GM23338 (cell line): ENCODE measurements at places on chromosomes 2 and 18. TPM values are rescaled to one million over a fixed set of nuclear protein-coding genes. Genes with fewer than 3 reads are reported as not detected.
A peak's percentile ranks its signal among the peaks of the same experiment; 100 is the strongest.

DNA sequence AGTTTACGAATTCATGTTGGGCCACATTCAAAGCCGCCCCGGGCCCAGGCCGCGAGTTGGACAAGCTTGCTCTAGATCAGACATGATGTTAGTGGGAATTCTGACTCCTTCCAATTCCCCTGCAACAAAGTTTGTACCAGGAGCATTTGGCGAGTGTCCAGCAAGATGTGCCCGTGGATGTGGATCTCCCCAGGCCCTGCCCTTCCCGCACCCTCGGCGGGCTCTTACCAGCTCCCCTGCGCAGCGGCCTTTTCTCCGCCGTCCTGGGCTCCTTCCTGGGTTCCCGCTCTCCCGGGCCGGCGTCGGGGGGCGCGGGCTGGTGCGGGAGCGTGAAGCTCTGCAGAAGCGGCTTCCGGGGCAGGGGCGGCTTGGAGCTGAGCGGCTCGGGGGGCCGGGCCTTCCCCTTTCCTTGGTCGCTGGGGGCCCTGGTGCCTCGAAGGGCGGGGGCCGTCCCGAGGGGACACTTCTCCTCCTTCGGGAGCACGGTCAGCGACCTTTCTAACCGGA lies 90.8 kb upstream of the MGAT4A start:
- DNase-seq, result no peak

DNA sequence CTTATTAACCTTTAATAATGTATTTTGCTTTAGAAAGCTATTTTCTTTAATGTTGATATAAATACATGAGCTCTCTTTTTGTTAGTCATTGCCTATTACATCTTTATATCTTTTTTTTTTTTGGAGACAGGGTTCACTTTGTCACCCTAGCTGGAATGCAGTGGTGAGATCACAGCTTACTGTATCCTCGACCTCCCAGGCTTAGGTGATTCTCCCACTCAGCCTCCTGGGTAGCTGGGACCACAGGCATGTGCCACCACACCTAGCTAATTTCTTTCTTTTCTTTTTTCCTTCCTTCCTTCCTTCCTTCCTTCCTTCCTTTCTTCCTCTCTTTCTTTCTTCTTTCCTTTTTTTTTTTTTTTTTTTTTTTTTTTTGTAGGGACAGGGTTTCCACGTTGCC lies 15.4 kb downstream of the NAB1 start:
- DNase-seq, result no peak

GRCh38 chr2:238267341-238267710 lies 21.1 kb downstream of the PER2 start:
- DNase-seq, result no peak

DNA sequence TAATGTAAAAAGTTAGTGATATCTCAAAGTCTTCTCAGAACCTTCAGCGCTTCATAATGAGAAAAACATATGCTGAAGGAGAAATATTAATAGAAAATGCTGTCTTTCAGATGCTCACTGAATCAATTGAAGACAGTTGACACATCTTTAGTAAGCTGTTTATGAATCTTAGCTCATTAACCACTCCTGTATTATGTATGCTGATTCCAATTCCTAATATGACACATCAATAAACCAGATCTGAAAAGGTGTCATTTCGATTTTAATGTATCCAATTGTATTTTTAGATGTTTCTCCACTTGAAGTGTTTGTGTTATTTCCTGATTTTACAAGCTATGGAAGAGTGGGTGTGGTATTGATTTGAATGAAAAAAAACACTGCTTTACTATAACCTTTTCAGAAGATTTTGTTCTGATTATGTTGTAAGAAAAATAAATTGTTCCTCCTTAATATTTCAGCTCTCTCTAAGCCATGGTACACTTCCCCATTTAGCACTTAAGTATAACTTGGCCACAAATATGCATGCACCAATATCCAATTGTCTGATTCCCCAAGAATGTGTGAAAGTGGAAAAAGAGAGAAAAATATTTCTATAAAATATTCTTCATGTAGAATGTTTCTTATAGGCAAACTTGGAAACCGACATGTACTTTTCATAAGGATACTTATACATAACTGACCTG lies 569.8 kb downstream of the ARHGAP15 start:
- DNase-seq, result no peak

GRCh38 chr18:49560624-49561288 lies 1.1 kb upstream of the LIPG start:
- peak; percentile 66 for DNase-seq

DNA sequence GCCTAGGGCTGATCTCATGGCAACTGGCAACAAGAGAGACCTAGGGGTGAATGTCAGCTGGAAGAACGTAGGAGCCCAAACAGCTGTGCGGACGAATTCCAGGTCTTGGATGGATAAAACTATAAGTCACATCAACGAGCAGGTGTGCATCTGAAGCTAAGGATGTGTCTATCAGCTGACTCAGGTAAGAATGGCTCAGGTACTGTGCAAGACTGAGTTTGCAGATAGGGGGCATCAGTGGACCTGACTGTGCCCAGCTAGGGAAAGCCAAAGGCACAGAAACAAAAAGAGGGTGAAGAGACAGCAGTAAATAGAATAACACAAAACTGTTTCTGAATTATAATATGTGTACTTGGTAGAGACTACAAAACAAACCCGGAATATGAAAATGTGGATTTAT lies 357.3 kb downstream of the ZEB2 start:
- DNase-seq, result peak; percentile 77

GRCh38 chr2:149827585-149828126 lies 240.1 kb upstream of the MMADHC start:
- DNase-seq, result no peak

- DNase-seq, result no peak
These were observed 44.0 kb upstream of the MAP4K4 start for GRCh38 chr2:101653469-101653868.

GRCh38 chr2:28320371-28320770 lies 72.3 kb upstream of the FOSL2 start:
- DNase-seq, result no peak

DNA sequence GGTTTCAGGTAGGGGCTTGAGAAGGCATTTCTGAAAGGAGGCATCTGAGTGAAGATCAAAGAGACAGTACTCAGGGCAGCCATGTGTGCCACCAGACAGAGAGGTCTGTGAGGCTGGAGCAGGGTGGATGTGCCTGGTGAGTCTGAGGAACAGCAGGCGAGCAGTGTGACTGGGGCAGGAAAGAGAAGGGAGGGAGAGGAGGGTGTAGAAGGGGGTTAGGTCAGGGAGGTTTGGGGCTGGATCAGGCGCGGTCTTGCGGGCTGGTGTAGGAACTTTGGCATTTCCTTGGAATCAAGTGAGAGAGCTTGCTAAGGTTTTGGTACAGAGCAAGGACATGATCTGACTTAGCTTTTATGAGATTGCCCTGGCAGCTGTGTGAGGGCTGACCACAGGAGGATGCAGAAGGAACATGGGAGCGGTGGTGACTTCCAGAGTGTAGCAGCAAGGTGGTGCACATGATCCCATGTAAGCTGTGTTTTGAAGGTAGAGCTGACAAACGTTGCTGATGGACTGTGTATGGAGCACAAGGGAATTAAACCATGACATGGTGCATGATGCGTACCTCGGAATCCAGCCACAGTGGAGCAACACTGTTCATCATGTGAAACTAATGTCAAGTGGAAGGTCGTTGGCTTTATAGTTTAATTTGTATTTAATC lies 13.9 kb downstream of the RAB31 start:
- DNase-seq, result no peak

GRCh38 chr18:45856531-45856930 lies 31.1 kb downstream of the SIGLEC15 start:
- no peak for DNase-seq

DNA sequence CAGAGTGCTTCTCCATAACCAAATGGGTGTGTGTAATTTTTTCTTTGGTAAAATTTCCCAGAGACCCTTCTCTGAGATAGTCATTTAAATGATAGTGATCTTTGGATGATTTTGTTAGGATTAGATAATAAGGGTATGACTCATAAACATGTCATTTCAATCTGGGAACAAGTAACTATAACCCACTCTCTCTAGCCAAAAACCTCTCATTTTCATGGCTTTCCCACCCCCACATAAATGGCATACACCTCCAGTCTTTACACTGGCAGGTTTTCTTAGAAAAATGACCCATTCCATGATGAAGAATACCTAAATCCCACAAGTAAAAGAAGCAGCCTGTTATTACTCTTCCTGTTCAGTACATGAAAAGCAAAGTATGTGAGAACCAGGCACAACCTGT lies 572.0 kb upstream of the ZEB2 start:
- no peak for DNase-seq

DNA sequence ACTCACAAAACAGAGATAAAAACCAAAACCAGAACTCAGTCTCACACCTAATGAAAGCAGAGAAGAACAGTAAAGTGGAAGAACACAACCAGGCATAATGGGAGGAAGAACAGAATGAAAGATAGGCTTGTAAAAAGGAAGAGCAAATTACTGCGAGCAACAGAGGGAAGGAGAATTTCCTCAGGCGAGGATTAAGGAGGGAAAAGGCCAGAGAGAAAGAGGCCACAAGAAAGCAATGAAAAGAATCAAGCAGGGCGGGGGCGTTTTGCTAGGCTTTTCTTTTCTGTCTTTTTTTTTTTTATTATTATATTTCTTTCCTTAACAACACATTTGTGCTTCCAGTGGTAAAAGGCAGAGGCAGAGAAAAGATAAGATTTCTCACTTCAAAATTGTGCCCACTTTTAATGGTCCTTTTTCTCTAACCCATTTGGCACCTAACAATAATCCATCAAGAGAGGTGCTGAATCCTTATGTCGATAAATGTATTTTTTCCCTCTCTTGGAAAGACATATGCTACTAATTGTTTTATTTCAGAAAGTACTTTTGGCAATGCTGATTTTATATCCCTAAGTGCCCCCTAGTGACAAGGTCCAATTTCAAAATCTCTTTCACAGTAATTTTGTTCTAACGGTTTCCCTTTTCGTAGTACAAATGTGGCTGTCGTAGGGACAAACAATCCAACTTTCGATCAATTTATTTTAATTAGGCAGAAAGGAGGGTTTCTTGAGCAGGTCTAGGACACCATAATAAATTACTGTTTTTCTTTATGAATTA lies 138.7 kb upstream of the AQP4 start:
- peak; percentile 28 for DNase-seq

- no peak for DNase-seq
These were observed 111.6 kb downstream of the LAMA3 start for GRCh38 chr18:23800902-23801301.

DNA sequence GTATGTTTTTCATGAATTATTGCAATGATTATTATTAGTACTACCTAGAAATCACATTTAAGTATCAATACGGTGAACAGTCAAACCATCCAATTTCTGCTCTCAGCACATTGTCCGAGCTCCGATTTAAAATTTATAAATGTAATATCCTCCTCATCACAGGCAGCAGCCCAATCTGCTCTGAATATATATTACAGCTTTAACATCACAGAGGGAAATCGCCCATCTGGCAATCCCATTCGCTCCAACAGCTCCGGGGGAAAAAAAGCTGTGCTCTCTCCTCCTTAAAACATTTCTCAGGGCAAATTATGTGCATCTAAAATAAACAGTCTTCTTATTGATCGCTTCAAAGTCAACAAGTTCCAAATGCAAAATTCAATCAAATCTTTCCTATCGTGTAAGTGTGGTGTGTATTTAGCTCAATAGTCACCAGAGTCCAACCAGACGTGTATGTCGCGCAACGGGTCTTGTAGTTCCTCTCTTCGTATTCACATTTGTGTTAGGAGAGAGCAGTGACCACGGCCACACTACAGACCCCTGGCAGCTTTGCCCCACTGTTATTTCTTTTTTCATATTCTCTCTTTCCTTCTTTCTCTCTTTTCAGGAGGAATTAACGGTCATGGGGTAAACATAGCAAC lies 2.4 kb downstream of the FIGN start:
- no peak for DNase-seq

DNA sequence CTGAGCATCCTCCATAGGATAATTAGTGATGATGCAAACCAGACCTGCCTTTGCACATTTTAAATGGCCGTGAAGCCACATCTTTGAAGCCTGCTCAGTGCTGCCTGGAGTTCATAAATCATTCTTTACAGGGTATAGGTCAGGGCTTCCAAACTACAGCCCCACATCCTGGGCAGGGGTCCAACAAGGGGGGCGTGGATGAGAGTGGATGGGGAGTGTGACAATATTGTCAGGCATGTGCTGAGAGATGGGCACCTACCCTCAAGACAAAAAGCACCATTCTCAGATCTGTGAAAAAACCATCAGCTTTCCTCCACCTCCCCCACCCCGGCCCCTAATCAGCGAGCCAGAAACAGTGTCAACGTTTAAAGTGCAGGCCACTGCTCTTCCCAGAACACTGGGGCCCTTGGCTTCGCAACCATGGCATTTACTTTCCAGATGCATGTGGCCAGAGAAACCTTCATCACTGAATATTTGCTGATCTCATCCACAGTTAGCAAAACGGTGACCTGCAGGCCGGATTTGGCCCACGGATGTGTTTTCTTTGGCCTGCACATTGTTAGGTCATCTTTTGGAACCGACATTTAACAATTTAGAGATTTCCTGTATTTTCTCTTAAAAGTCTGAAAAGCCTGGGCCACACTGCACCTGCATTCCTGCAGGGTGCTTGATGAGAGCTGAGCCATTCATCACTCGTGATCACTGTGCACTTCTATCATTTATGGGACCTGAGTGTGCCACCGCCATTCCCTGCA lies 130.7 kb downstream of the ANKRD44 start:
- no peak for DNase-seq

DNA sequence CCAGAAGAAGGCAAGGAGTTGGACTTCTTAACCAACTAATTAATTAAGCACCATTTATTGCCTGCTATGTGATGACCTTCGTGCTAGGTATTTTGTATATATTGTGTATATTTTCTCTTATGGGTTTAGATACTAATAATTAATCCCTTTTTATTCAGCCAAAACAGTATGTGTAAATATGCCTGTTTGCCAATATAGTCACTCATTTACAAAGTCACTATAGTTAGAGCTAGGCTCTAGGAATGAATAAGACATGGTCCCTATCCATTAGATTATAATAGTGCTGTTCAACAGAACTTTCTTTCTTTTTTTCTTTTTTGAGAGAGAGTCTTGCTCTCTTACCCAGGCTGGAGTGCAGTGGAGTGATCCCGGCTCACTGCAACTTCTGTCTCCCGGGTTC lies 51.4 kb downstream of the GREB1L start:
- DNase-seq, result no peak

DNA sequence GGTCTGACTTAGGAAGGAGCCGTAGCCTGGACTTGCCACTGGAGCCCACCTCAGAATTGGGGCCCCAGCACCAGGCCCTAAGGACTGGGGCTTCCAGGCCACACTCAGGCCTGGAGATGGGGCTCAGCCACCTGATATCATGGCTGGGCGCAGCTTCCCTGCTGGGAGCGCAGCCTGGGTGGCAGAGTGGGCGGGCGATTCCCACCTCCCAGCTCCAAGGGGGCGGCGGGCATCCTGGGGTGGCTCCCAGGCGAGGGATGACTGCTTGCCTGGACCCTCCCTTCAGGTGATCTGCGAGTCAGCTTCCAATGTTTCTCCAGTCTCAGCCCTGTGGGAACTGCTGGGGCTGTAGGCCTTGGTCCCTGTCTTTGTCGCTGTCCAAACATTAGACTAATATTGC lies 20.1 kb downstream of the GPR35 start:
- no peak for DNase-seq

The SLC25A52 gene
- total RNA-seq, result not detected in 2 replicates

The HOXD13 gene
- 0.47 TPM in 1 of 2 replicates, not detected in the other for total RNA-seq

The PPP4R1 gene
- total RNA-seq, result 79.4 and 91.9 TPM in 2 replicates

The SOX11 gene
- total RNA-seq, result 26.3 and 26.5 TPM in 2 replicates

The GPD2 gene
- total RNA-seq, result 67.4 and 83.2 TPM in 2 replicates

The TMEM178A gene
- total RNA-seq, result 12.3 and 17.4 TPM in 2 replicates

The ACVR1 gene
- 20.0 and 21.5 TPM in 2 replicates for total RNA-seq

The SP140 gene
- total RNA-seq, result 0.24 and 0.39 TPM in 2 replicates

The NEMP2 gene
- total RNA-seq, result 4.0 and 7.0 TPM in 2 replicates

The EVX2 gene
- total RNA-seq, result 0.03 and 0.04 TPM in 2 replicates

The C2orf78 gene
- 0.14 TPM in 1 of 2 replicates, not detected in the other for total RNA-seq

The SCYGR4 gene
- total RNA-seq, result not detected in 2 replicates

The INPP5D gene
- 8.0 and 8.3 TPM in 2 replicates for total RNA-seq

The FIGN gene
- total RNA-seq, result 13.2 and 17.2 TPM in 2 replicates

The MAPRE3 gene
- 3.7 and 4.5 TPM in 2 replicates for total RNA-seq
